ENCODE measurements at places on chromosomes 1 and 21.

DNA sequence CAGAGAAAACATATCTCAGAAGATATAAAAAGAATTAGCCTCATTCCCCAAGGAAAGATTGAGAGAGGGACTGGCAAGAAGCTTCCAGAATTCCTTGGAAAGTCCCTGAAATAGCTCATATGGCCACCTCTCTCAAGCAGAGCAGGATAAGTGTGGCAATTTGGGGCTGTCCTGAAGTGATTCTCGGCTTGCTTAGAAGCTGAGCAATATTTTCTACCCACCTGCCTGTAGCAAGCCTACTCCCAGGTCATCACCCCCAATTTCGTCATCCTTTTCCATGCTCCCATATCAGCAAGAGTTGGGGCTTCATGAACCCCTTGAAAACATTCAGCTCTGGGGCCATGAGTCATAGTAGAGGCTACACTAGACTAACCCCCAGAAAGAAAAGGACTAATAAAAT lies 131.5 kb downstream of the PLPP3 start:
- DNase-seq, result no peak

GRCh38 chr1:185565302-185565701 lies 168.9 kb upstream of the HMCN1 start:
- DNase-seq, result no peak

DNA sequence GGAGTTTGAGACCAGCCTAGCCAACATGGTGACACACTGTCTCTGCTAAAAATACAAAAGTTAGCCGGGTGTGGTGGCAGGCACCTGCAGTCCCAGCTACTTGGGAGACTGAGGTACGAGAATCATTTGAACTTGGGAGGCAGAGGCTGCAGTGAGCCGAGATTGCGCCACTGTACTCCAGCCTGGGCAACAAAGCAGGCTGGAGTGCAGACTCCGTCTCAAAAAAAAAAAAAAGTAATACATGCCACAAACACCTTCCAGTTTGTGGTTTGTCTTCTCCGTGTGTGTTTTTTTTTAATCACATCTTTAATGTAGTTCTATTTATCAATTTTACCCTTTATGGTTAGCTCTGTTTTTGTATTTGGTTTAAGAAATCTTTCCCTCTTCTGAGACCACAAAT lies 22.3 kb downstream of the POGZ start:
- DNase-seq, result no peak

- DNase-seq, result peak; percentile 86
Observed at GRCh38 chr1:37477198-37477931, 3.0 kb downstream of the ZC3H12A start.

- no peak for DNase-seq
Observed at GRCh38 chr1:225482421-225482950, 54.6 kb upstream of the LBR start.

- DNase-seq, result no peak
Observed at GRCh38 chr1:54004481-54005049, 13.4 kb downstream of the LDLRAD1 start.

- DNase-seq, result no peak
Observed at GRCh38 chr1:41580520-41581172, 96.2 kb upstream of the EDN2 start.

- no peak for DNase-seq
Observed at GRCh38 chr1:234001817-234002216, 97.3 kb downstream of the SLC35F3 start.

- DNase-seq, result no peak
Observed at GRCh38 chr1:29227511-29227910, 3.2 kb downstream of the MECR start.

GRCh38 chr1:18190598-18190997 lies 83.0 kb downstream of the IGSF21 start:
- no peak for DNase-seq

GRCh38 chr1:52592637-52593323 lies 9.4 kb upstream of the GPX7 start:
- DNase-seq, result no peak

DNA sequence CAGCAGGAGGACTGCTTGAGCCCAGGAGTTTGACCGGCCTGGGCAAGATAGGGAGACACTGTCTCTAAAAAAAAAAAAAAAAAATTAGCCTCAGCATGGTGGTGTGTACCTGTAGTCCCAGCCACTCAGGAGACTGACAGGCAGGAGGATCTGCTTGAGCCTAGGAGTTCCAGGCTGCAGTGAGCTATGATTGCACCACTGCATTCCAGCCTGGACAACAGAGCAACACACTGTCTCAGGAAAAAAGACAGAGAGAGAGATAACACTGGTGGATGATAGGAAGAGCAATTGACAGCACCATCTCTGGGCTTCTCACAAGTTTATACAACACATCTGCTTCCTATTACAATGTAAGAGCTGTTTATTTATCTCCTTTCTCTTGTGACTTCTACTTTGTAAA lies 2.4 kb upstream of the RNU11 start:
- no peak for DNase-seq

GRCh38 chr1:96649301-96649700 lies 72.3 kb upstream of the PTBP2 start:
- no peak for DNase-seq

GRCh38 chr1:8816264-8816663 lies 1.2 kb downstream of the RERE start:
- DNase-seq, result no peak

DNA sequence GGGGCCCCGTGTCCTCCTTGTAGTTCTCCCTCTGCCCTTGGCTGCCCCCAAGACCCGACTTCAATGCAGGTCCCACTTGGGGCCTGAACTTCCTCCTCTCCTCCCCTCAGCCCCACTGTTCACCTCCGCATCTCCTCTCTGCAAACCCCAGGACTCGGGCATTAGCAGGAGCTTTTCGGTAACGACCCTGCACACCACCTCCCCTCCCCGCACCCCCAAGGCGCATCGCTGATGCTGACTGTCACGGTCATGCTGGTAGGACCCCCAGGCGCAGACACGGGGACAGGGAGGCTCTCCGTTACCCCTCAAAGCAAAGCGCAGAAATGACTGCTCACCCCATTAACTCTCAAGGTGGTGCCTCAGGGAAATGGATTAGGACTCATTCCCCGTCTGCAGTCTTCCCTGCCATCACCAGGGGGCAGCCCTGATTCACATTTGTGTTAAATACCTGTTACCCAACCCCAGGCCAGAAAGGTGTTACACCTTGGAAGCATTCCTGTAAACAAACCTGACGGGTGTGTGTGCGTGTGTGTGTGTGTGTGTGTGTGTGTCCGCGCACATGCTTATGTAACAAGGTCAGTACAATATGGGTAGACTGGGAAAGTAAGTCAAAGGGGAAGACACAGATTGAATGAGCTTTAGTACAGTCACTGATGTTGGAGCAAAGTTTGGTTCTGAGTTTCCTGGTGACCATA lies 6.4 kb upstream of the GUCA2B start:
- DNase-seq, result peak; percentile 79

GRCh38 chr1:69305621-69306020 lies 262.1 kb upstream of the LRRC7 start:
- no peak for DNase-seq

DNA sequence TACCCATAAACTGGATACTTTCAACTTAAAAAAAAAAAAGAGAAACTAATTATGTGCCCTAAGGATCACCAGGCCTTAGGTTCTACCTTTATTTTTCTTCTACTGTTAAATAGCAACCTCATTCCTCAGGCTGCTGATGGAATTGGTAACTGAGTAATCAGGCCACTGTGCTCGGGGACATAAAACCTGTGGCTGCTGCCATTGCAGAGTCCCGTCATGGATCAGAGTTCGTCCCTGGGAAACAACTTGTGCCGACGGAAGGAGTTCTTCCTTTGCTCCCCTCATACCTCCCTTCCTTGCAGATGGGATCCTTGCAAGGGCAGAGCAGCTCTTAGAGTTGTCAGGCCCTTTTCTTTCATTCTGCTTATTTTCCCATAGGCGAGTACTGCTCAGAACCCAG lies 123.6 kb downstream of the PBX1 start:
- no peak for DNase-seq

DNA sequence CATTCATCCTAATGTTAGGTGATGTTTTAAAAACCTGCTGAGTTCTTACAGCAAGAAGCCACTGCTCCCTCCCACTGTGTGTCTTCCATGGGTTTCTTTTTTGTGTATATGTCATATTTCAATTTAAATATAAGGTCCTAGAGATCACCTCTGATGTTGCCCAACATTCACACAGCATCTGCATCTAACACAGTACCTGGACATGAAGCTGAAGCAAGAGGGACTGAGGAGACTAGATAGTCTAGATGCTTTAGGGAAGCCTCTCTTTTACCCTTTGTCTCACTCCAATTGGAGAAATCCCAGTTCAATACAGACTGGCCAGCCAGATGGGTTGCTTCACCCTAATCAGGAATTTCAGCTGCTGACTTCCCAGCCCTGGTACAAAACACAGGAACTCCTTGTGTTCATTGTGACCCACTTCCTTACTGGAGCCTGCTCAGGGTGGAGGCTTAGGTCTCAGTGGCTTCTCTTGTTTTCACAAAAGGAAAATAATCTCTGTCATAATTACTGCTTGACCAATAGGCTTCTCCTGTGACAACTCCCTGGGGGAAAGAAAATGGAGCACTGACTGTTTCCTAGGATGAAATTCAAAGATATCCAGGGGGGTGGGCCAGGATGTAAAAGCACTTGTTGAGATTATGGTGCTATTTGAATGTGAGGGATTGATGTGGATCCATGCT lies 17.3 kb downstream of the BTG2 start:
- DNase-seq, result no peak

DNA sequence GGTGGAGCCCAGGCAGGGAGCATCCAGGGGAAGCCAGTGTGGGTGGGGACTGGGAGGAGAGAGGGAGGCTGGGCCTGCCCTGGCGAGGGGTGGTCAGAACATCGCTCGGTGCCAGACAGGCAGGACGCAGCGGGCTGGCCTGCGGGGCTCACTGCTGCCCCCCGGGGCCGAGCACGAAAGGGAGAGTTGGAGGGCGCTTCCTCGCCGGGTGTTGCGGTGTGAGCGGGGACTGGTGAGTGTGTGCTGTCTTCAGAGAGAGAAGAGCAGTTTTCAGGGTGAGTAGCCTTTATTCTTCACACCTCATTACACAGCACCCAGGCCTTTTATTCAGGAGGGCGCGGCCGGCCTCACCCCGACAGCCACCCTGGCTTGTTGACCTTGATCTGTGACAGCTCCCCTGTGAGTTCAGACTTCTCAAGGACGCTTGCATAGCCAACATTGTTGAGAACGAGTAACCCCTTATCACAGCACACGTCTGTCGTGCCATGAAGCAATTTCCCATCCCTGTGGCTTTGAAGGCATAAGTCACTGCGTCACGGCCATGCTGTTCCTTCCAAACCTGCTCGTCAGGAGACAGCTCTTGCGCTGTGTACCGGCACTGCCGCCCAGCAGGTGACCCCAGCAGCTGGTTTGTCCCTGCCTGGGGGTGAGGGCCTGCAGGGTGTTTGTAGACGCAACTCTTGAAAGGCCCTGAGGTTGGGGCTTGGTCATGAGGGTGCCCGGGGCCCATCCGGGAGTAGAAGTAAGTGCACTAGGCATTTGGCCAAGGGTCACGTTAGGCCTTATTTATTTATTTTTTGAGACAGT lies 54.6 kb downstream of the PRKCZ start:
- DNase-seq, result no peak

GRCh38 chr1:11187931-11188330 lies 1.2 kb upstream of the ANGPTL7 start:
- no peak for DNase-seq

DNA sequence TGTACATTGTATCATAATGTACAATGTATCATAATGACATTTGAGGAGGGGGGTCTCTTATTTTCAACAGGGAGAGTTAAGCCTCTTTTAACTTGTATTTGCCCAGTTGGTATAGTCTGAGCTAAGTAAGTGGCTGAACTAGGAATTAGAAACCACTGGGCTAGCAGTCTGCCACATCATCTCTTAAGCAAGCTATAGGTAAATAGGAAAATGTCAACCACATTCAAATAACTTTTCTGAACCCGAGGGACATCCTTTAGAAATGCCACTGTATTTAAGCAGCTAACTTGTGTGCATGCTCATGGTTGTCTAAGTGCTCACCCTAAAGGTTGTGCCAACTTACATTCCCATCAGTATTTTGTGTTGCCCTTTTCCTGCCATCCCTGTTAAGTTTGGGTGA lies 35.5 kb upstream of the ASB17 start:
- DNase-seq, result no peak

- DNase-seq, result no peak
Observed at GRCh38 chr1:4216231-4216630, 316.2 kb upstream of the C1orf174 start.

- DNase-seq, result no peak
Observed at GRCh38 chr21:45599146-45599581, 44.4 kb upstream of the PCBP3 start.

- DNase-seq, result no peak
Observed at GRCh38 chr1:183685112-183685713, 32.1 kb upstream of the APOBEC4 start.

All from activated T-cell treated with anti-CD3 and anti-CD28 coated beads, Interleukin-2, amount 50 U/mL, for 24 hours (primary cell).